ENCODE measurements at places on chromosomes 6 and 20.

GRCh38 chr6:36340618-36341454, 4.1 kb upstream of the BNIP5 start:
- no peak for DNase-seq

DNA sequence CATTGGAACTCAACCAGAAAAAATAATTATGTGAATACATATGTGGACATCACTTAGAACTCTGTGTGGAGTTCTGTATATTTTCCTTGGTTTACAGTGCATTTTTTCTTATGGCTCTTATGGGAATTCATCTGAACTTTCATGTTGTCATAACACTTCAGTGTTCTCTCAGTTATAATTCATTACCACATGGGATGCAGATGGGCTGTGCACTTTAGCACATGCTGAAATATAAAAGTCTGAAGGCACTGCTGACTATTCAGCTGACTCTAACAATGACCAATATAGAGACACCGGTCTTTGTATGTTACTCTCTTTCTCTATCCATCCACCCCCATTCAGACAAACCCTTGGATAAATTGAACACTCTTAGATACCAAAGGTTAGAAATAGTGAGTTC, 29.3 kb downstream of the GRIK2 start:
- DNase-seq: no peak

- no peak for DNase-seq
These were observed 10.2 kb downstream of the RNASET2 start for GRCh38 chr6:166946125-166946524.

DNA sequence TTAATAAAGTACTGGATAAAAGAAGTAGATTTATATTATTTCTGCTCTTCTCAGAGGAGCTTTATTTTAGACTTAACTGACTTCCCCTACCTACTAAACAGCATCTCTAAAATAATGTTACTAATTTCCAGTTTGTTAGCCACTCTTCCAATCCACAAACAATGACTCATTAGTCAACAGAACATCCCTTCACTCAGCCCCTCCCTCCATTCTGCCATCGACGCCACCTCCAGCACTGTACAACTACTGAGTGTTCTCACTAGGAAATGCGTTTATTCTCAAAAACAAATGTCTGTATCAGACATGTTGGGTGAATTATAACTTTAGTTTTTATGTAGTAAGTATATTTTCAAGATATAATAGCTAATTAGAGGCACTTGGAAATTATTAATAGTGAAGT, 427.0 kb downstream of the EYS start:
- DNase-seq: no peak

- no peak for DNase-seq
These were observed 340.5 kb upstream of the SYNCRIP start for GRCh38 chr6:85983032-85983659.

DNA sequence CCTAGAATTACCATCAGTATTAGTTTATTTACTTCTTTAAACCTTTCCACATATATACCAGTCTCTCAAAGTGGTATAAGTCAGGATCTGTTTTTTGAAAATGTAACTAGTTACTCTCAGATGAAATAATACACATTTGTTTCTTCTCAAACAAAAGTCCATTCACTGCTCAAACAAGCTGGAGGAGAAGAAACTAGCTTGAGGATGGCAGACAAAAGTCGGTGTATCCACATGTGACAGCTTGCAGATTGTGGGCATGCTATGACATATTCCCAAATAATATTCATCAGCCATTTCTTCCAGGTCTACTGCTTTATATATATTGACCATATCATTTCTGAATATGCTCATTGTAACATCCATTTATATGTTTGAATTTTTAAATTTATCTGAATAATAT, 197.4 kb upstream of the KCNQ5 start:
- no peak for DNase-seq

DNA sequence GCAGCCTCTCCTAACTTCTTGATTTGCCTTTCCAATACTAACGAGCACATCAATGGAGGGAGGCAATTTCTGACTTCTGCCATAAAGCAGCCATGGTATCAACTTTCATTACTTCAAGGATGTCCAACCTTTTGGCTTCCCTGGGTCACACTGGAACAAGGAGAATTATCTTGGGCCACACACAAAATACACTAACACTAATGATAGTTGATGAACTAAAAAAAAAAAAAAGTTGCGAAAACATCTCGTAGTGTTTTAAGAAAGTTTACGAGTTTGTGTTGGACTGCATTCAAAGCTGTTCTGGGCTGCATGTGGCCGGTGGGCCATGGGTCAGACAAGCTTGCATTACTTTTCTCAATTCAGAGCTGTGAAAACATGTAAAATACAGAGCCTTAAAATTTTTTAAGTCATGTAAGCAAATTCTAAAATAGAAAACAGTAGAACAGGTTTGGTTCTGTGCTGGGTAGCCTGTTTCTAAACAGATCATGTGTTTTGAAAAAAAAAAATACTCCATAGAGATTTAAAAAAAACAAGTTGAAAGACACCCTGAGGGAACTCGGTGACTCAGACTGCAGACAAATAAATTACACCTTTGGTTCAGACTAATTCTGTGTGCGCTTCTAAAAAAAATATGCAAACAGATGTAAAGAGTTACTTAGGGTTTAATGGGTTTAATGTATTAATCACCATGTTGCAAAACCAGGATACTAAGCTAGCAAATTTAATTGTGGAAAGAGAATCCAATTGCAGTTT, 43.6 kb upstream of the SLC22A23 start:
- no peak for DNase-seq
